ENCODE measurements at places on chromosomes 1 and 21. TPM values are rescaled to one million over a fixed set of nuclear protein-coding genes. Genes with fewer than 3 reads are reported as not detected.

GRCh38 chr1:114482585-114482984, 28.4 kb downstream of the TRIM33 start:
- H3K4me1 ChIP-seq: peaks cover 16% of the 10 kb centered on the region
- no peak overlapping the region for H3K4me3 ChIP-seq
- H3K27me3 ChIP-seq: no peaks in the 10 kb centered on the region
- DNase-seq: peak; percentile 56
- H3K36me3 ChIP-seq: no peaks in the 10 kb centered on the region

GRCh38 chr1:245168086-245168485, 13.3 kb downstream of the KIF26B start:
- no peaks in the 10 kb centered on the region for H3K4me1 ChIP-seq
- no peak for DNase-seq
- peaks cover 9% of the 10 kb centered on the region for H3K27me3 ChIP-seq
- no peak overlapping the region for H3K27ac ChIP-seq
- H3K36me3 ChIP-seq: no peaks in the 10 kb centered on the region
- H3K4me3 ChIP-seq: no peak overlapping the region

GRCh38 chr1:45846931-45847330, 43.5 kb downstream of the MAST2 start:
- no peaks in the 10 kb centered on the region for H3K27me3 ChIP-seq
- no peak overlapping the region for H3K4me3 ChIP-seq
- H3K4me1 ChIP-seq: no peaks in the 10 kb centered on the region
- DNase-seq: no peak
- no peaks in the 10 kb centered on the region for H3K36me3 ChIP-seq

- H3K27me3 ChIP-seq: no peaks in the 10 kb centered on the region
- no peak overlapping the region for H3K4me3 ChIP-seq
- no peak overlapping the region for H3K27ac ChIP-seq
- no peaks in the 10 kb centered on the region for H3K36me3 ChIP-seq
- no peak for DNase-seq
Observed at GRCh38 chr1:104295511-104295910, 545.8 kb downstream of the AMY1C start.

DNA sequence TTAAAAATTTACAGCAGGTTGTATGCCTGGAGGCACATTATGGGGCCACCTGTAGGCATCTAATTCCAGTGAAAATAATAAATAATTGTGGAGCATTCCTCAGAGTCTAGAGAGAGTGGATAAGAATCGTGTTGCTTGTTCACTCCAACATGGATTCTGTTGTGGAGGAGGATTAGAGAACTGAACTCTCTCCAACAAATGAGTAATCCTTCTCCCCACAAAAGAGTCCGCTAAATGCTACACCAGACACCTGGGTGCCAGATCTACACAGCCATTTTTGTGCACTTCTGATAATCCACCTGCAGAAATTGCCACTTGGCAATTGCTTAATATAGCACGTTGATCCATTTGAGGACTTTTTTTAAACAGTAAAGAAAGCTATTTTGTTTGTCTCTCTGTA, 113.7 kb upstream of the DPYD start:
- H3K27ac ChIP-seq: no peak overlapping the region
- DNase-seq: no peak
- no peaks in the 10 kb centered on the region for H3K36me3 ChIP-seq
- no peak overlapping the region for H3K4me3 ChIP-seq
- no peaks in the 10 kb centered on the region for H3K4me1 ChIP-seq

DNA sequence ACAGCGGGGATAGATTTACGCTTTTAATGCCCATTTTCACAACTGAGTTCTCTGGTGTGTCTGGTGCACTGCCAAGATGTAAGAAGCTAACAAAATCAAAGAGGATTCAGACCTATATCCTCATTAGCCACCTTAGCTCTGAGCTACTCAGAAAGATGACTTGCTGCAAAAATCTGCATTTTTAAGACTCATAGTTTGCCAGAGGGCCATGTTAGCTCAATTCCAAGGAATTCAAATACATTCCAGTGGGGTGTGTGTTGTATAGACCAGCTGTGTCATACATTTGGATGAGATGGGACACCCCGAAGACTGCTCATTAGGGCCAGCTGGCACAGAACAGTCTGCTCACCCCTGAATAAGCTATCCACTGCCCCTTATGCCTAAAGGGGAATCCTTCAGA, 8.9 kb downstream of the DENND2D start:
- H3K4me3 ChIP-seq: no peak overlapping the region
- peak overlapping the region; percentile 78 for H3K27ac ChIP-seq
- DNase-seq: no peak

DNA sequence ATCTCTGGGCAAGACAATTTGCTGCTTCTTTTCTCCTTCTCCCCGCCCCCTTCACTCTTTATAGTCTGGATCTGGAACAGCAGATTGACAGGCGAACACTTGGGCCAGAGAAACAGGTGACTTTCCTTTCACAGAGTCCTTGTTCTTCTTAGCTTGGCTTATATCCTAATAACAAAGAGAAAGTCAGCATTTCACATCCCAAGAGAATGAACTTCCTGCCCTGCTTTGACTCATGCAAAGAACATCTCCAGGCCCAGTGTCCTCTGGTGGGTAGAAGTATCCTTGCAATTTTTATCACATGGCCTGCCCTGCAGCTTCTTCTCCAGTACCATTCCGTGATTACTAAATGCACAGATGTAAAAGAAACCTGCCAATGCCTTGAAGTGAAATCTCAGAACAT, 764.4 kb downstream of the ADGRL2 start:
- no peaks in the 10 kb centered on the region for H3K27me3 ChIP-seq
- H3K4me1 ChIP-seq: no peaks in the 10 kb centered on the region
- no peak for DNase-seq
- no peaks in the 10 kb centered on the region for H3K36me3 ChIP-seq
- H3K27ac ChIP-seq: no peak overlapping the region
- H3K4me3 ChIP-seq: no peak overlapping the region

DNA sequence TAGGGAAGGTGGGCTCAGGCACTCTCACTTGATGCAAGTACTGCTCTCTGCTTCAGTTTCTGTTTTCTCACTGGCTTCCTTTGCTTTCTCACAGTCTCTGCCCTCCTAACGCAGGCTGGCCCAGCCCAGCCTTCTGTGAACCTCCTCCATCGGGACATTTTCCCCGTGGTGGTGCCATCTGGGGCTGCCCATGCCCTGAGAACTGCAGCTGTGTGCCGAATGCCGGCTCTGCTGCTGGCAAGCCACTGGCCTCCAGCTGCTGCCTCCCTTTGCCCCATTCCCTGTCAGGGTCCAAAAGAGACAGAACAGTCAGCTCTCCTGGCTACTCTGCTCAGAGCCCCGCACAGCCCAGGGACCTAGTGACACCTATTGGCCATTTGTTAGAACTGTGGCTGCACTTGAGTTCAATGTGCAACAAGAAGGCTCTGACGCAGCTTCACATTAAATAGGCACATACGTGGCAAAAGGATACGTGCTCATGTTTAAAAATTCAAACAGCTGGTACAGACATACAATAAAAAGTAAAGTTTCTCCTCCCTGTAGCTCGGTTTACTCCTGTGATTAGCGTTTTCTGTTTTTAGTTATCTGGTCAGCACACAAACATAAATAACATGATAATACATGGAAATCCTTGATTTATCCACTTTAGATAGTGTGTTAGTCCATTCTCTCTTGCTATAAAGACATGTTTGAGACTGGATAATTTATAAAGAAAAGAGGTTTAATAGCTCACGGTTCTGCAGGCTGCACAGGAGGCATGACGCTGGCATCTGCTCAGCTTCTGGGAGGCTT, 46.6 kb downstream of the FCRL5 start:
- no peaks in the 10 kb centered on the region for H3K27me3 ChIP-seq
- H3K36me3 ChIP-seq: no peaks in the 10 kb centered on the region
- no peak for DNase-seq
- no peak overlapping the region for H3K27ac ChIP-seq
- H3K4me1 ChIP-seq: no peaks in the 10 kb centered on the region

- H3K4me1 ChIP-seq: peaks cover 12% of the 10 kb centered on the region
- H3K36me3 ChIP-seq: no peaks in the 10 kb centered on the region
- peak overlapping the region; percentile 30 for H3K4me3 ChIP-seq
- DNase-seq: peak; percentile 5
- no peak overlapping the region for H3K27ac ChIP-seq
Observed at GRCh38 chr1:31669786-31670592, 25.3 kb upstream of the PEF1 start.

DNA sequence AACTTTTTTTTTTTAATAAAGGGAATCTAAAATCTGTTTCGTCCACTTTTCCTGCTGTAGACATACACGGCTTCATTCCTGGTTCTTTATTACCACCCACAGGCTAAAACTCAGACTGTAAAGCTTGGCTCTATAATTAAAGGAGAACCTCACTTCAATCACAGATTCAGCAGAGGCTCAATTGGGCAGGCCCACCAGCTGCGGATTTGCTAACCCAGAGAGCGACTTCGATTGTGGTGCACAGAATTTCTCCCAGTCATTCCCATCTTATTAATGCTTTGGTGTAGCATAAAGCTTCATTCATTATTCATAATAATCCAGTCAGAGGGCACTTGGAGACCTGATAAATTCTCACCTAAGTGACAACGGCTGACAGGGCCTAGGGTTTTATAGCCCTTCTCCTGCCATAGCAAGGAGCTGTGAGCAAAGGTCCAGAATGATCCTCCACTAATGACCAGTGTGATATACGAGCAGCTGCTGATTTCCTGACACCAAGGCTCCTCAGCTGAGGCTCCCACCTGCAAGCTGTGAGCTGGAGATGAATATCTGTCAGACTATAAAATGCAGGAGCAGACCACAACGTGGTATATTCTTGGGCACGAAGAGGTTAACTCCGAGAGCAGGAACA, 149.0 kb downstream of the ATP6V1G3 start:
- no peak for DNase-seq
- H3K4me3 ChIP-seq: no peak overlapping the region
- H3K4me1 ChIP-seq: no peaks in the 10 kb centered on the region
- no peaks in the 10 kb centered on the region for H3K27me3 ChIP-seq
- H3K36me3 ChIP-seq: no peaks in the 10 kb centered on the region

PTGFRN gene
- total RNA-seq: 0.45 TPM

NBPF6 gene
- total RNA-seq: not detected

FNDC10 gene
- total RNA-seq: 1.0 TPM
